ENCODE measurements at places on chromosomes 3 and 15. TPM values are rescaled to one million over a fixed set of nuclear protein-coding genes. Genes with fewer than 3 reads are reported as not detected.

GRCh38 chr3:162348912-162349311, 852.3 kb downstream of the OTOL1 start:
- H3K27ac ChIP-seq = no peak overlapping the region
- H3K36me3 ChIP-seq = no peaks in the 10 kb centered on the region
- DNase-seq = no peak
- H3K4me1 ChIP-seq = no peaks in the 10 kb centered on the region

DNA sequence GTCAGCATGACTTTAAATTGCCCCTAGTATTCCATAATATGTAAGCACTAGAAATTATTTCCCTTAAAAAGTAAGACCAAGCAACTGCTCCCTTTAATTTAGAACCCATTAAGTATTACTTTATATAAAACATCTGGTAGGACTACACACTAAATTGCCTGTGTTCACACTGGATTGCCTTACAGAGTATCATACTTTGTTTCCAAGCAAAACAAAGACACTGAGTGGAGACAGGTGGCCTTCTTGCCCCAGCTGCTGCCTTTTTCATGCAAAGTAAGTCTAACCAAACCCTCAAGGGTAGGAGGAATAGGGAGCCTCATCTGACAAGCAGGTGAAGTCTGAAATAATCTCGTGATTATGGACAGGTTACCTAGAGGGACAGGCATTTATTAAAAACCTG, 87.3 kb downstream of the PEX5L start:
- no peaks in the 10 kb centered on the region for H3K27me3 ChIP-seq
- no peaks in the 10 kb centered on the region for H3K36me3 ChIP-seq
- H3K27ac ChIP-seq = no peak overlapping the region
- no peak overlapping the region for H3K4me3 ChIP-seq

SLC9C1 gene
- polyA plus RNA-seq = not detected

GRCh38 chr3:171353423-171353822, 106.8 kb downstream of the TNIK start:
- H3K27ac ChIP-seq = no peak overlapping the region
- H3K36me3 ChIP-seq = no peaks in the 10 kb centered on the region
- no peak overlapping the region for H3K4me3 ChIP-seq
- peaks cover 4% of the 10 kb centered on the region for H3K4me1 ChIP-seq

DNA sequence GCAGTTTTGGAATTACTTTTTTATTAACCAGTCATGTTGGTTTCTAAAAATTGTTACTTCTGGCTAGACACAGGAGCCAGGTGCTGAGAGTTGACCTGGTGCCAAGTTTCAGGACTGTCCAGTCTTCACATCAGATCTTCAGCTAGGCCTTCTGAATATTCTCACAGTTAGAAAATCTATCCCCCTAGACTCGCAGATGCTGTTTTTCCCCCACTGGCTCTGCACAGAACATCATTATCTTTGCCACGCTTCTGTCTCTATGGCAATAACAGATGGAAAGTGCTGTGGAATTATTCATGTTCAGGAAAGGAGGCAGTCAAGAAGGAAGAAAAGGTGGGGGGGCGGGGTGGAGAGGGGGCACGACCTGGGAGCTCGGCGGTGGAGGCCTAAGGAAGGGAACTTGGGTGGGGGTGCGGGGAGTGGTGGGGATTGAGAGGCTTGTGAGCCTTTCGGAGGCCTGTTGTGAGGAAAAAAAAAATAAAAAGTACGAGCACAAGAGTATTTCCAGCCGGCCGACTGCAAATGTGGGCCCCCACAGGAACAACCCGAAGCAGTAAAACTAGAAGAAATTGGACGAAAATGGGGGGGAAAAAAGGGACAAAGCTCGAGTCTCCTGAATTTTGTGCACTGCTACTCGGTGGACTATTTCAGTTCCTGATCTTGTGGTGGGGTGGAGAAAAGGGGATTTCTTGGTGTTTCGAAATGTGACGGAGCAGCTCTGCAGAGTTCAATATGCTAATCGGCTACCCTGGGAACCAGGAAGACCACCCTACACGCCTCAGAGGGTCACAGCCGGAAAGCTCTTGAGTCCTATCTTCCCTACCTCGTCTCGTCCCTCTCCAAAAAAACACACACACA, 1.5 kb upstream of the SKIL start:
- H3K4me3 ChIP-seq = peak overlapping the region; percentile 45
- H3K4me1 ChIP-seq = peaks cover 30% of the 10 kb centered on the region
- H3K36me3 ChIP-seq = peaks cover 14% of the 10 kb centered on the region
- peak overlapping the region; percentile 91 for H3K27ac ChIP-seq
- no peaks in the 10 kb centered on the region for H3K27me3 ChIP-seq
- peak; percentile 35 for DNase-seq

DNA sequence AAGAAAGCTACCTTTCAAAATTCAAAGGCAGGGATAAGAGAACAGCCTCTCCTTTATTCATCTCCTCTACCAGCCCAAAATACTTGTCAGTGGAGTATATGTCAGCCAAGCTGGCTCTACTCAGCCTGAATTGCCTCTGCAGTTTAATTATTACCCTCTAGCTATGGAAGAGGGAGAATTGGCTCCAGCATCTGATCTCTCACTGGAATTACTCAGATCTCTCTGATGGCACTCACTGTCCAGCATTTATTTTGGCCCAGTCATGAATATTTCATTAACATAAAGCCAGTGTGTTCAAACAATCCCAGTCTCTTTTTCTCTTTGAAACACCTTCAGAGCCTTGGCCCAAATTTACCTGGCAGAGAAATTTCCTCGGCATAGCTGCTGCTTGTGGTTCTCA, 58.6 kb upstream of the TMEM108 start:
- H3K4me3 ChIP-seq = no peak overlapping the region
- H3K4me1 ChIP-seq = no peaks in the 10 kb centered on the region
- H3K27me3 ChIP-seq = no peaks in the 10 kb centered on the region

- DNase-seq = peak; percentile 34
- H3K27ac ChIP-seq = no peak overlapping the region
Observed at GRCh38 chr3:150765949-150766720, 3.2 kb upstream of the SIAH2 start.

- no peak for DNase-seq
- no peaks in the 10 kb centered on the region for H3K36me3 ChIP-seq
- H3K4me1 ChIP-seq = no peaks in the 10 kb centered on the region
- no peak overlapping the region for H3K4me3 ChIP-seq
- peaks cover 31% of the 10 kb centered on the region for H3K27me3 ChIP-seq
Observed at GRCh38 chr15:68352401-68353062, 75.0 kb downstream of the FEM1B start.
